HS-27A (cell line): ENCODE measurements at places on chromosomes 2 and 18.

DNA sequence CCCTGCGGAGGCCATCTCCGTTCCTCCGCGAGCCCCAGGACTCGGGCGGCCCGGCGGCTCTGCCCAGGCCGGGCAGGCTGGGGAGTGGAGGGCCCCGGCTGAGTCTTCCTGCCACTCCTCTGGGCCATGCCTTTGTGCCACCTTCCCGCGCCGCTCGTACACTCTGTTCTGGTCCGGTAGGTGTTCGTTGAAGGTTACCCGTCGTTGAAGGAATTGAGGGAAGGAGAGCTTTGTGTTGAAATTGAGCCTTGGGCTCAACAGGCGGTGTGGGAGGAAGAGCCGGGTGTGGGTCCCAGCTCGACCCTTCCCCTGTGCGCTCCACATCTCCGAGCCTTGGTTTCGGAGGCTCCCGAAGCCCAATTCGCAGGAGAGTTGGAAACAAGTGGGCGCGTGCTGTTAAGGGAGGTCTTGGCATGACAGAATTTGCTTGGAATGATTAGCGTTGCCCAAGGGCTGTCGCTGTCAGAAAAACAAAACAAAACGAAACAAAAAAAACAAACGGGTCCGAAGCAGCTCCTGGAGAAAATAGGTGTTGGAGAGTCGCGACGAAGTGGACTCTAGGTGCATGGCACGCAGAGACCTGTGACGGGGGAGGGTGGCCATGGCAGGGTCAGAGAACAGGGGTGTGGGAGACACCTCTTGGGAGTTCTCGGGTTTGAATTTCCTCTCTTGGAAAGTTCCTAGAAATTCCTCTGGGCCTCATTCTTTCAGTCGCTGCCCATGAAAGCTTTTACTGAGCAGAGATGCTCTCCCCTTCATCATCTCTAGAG is 1.2 kb upstream of the MZT2A start:
- DNase-seq = no peak

DNA sequence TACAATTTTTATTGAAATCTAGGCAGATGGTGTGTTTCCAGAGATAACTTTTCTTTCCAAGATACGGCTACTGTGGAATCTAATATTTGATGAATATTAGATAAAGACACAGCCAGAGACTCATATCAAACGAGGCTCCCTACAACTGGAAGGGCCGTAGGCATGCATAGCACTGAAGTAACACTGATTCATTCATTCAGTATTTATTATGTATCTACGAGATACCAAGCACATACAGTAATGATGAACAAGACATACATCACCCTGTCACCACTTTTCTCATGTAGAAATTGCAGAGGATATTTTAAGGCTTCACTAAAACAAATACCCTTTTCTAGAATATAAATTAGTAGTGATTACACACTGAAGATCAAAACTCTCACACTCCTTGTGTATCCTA is 74.5 kb downstream of the KCTD18 start:
- DNase-seq = no peak

- no peak for DNase-seq
Observed at GRCh38 chr2:29776406-29776805, 145.0 kb downstream of the ALK start.

GRCh38 chr18:58290116-58290695 is 246.2 kb downstream of the NEDD4L start:
- DNase-seq = no peak

- no peak for DNase-seq
Observed at GRCh38 chr2:46134531-46135227, 162.5 kb upstream of the EPAS1 start.

GRCh38 chr2:108889907-108890306 is 99.1 kb downstream of the EDAR start:
- no peak for DNase-seq

GRCh38 chr2:58904095-58904494 is 663.0 kb upstream of the FANCL start:
- no peak for DNase-seq
